Brain microvascular endothelial cell (primary cell): ENCODE measurements at places on chromosomes 5 and 9.
A peak's percentile ranks its signal among the peaks of the same experiment; 100 is the strongest.

DNA sequence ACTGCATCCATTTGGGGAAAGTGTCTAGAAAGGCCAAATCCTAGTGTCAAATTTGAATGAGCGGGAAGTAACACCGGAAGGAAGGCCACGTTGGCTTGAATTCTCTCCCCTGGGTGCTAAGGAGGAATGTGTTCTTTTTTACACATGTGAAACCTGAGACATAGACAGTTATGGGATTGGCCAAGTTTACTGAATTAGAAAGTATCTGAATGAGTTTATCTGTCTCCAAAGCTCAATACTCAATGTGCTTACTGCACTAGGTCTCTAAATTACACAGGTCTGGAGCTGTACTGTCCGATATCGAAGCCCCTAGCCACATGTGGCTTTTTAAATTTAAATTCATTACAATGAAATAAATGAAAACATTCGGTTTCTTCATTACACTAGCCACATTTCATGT is 6.0 kb downstream of the DMRT1 start:
- DNase-seq, result no peak

DNA sequence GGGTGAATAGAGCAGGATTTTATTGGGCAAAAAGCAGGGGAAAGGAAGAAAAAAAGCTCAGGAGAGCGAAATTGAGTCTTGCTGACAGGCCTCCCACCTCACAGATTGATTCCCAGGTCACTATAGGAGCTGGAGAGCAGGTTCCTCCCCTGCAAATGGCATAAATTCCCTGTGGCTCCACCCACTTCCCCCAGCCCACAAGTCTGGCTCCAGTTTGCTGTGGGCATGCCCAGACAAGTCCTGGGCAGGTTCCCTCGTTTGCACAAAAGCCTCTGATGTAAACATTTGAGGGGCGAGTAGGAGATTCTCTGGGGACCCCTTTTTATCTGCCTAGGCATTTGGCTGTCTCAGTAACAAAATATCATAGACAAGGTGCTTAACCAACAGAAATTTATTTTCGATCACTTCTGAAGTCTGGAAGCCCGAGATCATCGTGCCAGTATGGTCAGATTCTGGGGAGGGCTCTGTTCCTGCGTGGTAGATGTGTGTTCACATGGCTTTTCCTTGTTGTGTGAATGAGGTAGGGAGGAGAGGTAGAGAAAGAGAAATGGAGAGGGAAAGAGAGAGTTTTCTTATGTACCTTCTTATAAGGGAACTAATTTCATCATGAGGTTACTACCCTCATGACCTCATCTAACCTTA is 614.5 kb downstream of the MAT2B start:
- DNase-seq, result no peak

DNA sequence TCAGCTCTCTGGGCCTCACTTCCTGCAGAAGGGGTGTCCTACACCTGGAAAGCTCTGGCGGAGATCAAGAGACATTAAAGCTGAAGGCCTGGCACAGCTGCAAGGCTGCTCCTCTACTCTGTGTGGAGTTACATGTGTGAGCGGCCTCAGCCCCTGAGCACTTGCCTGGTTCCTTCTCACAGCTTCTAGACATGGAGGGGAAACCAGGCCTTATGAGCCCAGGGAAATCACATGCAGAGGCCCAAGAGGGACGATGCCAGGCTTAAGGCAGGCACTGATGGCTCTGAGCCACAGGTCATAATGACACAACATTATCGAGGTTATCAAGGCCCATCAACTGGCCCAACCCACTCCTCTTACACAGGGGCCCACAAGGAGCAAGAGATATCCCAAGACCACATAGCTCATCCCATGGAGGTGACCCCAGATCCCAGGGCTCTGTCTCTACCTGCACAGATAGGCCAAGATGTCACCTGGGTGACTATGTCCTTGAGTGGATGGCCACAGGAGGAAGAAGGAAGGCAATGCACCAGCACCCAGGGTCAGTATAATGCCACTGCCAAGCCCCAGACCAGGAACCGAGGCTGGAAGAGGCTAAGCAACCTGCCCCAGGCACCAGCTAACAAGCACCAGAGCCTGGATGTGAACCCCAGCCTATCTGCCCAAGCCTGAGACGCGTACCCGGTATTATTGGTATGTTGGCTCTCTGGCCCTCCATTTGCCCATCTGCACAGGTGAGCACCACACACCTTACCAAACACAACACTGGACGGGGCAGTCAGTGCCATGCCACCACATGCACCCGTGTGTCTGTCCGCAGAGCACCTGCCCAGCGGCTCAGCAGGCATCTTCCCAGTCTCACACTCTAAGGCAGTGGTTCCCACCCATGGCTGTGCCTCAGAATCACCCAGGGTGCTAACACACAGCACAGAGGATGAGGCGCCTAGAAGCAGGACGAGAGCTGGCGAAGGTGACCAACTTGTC is 143.3 kb downstream of the GABBR2 start:
- DNase-seq, result no peak

DNA sequence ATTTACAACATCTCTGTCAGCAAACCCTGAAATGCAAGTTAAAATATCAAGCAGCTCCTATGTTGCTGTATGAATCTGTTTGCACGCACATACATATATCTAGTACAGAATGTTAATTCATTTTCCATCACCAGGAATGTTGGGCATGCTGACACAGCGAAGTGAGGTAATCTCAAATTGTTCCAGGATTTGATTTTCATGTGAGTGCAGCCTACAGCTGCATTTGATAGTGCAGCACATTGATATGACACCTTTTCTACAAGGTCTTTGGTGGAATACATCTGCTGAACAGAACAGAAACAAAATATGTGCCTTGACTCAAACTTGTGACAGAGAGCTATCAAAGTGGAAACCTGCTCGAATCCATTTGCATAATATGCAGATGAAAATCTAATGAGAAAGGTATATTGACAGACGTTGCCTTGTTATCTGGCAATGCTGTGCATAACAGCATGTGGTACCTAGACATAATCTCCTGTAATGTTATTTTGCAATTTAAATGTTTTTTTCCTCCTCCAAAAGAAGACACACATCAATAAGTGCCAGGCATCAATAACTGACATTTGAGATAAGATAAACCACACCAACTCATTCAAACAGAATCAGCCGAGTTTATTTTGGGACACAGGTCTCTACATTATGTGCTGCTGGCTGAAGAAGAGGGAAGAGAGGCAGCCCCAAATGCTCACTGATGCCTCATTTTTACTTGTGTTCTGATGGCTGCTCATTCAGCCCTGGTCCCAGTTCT is 512.2 kb downstream of the ZNF608 start:
- no peak for DNase-seq

GRCh38 chr9:75088646-75089372 is 495 bp downstream of the OSTF1 start:
- DNase-seq, result peak; percentile 47

- DNase-seq, result no peak
Measured at GRCh38 chr9:114909661-114910060, 20.7 kb downstream of the TNFSF8 start.

DNA sequence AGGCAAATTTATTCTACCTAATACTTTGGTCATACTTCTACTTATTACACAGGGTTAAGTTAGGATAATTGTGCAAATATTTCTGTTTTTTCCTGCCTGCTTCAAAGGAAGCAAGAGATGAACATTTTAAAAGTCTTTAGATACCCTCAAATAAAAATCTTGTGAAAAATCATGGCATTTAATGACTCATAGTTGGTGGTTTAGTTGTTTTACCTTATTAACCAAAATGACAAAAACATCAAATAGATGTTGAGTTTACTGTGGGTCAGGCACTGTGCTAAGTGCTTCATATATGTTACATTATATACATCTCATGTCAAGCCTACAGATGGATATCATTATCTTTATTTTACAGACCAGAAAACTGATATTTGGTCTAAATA is 54.4 kb downstream of the ZNF474 start:
- no peak for DNase-seq

DNA sequence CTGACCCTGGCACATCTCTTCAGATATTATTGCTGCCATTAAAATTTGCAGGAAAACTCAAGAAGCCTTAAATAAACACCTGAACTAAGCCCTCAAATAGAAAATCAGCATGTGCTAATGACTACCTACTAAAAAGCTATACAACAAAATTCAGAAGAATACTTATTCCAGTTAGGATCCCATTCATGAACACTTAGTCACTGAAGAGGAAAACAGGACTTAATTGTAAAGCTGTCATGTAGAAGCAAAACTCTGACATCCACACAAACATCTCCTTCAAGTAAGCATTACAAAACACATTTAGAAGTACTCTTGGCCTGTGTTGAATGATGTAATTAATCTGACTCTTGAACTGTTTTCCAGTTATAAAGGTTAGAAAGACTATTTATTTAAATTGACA is 19.9 kb downstream of the ELL2 start:
- no peak for DNase-seq
